Stimulated activated CD4-positive, alpha-beta T cell treated with anti-CD3 and anti-CD28 coated beads, Interleukin-1b, Interleukin-23, amount 100 ng/mL, for 4 hours (primary cell): ENCODE measurements at places on chromosomes 3 and 15.
A peak's percentile ranks its signal among the peaks of the same experiment; 100 is the strongest.

GRCh38 chr3:17013050-17013449, 128.3 kb downstream of the PLCL2 start:
- no peak for DNase-seq

GRCh38 chr3:47664519-47664918, 85.9 kb upstream of the CSPG5 start:
- no peak for DNase-seq

GRCh38 chr15:98957655-98958054, 49.9 kb downstream of the PGPEP1L start:
- DNase-seq: no peak

GRCh38 chr3:142418926-142419592, 28.8 kb downstream of the XRN1 start:
- no peak for DNase-seq

GRCh38 chr3:186084264-186084663, 24.6 kb downstream of the ETV5 start:
- DNase-seq: no peak

DNA sequence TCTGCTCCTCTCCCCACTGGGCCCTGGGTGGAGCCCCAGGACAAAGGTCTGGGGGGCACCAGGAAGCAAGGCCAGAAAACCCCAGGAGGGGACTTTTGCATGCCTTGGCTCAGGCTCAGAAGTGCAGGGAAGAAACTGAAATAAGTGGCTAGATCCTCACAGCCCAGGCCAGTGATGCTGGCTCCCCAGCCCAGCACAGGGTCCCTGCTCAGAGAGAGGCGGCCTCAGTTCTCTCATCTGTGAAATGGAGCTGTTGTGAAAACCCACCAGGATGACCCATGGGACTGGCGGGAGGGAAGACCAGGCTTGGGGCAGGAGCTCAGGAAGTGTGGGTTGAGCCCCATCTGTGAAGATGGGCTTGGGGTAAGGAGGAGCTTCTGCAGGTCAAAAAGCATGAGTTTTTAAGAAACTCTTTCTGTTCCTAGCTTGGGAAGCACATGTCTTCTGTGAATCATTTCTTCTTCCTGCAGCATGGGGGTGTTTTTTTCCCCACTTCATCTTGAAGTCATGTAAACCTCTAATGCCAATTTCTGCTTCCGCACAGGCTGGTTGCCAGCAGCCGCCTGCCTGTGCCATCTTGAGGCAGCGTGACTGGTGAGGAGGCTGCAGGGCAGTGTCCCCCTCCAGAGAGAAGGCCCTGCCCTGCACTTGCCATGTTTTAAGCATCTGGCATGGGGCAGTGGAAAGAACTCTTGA, 118.6 kb downstream of the SMAD6 start:
- no peak for DNase-seq

- DNase-seq: no peak
Measured at GRCh38 chr3:152607179-152607578, 227.8 kb upstream of the P2RY1 start.

DNA sequence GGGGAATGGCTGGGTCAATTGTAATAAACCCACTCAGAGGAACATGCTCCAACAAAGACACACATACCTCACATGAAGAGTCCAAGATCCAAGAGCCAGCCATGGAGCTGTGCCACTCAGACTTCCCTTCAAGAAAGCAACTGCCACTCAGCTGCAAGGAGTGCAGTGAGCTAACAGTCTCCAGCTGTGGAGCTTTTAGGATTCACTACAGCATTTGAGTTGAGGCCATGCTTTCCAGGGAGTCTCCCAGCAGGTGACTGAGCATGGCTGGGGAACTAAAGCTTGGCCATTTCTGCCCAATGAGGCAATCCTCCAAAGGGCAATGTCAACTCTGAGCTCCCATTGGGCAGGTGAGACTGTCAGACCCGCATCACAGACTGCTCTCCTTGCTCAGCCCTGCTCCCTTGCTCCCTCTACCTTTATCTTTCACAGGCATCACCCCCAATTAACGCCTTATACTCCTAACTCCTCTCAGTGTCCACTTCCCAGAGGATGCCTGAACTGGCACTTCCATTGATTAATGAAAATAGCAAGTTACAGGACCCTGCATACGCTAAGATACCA, 165.3 kb upstream of the CTNNB1 start:
- no peak for DNase-seq

GRCh38 chr3:167876620-167877281, 141.2 kb downstream of the SERPINI1 start:
- DNase-seq: no peak

- no peak for DNase-seq
Measured at GRCh38 chr3:8420612-8421011, 81.0 kb upstream of the LMCD1 start.

GRCh38 chr3:24985668-24986067, 442.4 kb upstream of the RARB start:
- DNase-seq: no peak

DNA sequence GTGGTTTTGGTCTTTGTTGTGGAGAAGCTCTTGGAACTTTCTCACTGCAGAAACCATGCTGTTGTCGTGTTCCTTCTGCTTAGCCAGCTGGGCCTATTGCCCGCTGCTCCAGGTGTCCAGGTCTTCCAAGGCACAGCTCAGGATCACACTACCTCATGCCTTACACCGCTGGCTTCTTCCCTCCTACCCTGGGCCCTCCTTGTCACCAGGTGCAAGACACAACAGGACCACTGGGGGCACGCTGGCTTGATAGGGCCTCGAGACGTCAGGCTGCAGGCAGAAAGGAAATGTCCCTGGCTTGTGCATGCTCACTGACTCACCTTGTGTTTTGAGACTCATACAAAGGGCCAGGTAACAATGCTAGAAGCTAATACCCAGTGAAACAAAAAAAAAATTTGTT, 32.3 kb downstream of the PAQR9 start:
- no peak for DNase-seq

DNA sequence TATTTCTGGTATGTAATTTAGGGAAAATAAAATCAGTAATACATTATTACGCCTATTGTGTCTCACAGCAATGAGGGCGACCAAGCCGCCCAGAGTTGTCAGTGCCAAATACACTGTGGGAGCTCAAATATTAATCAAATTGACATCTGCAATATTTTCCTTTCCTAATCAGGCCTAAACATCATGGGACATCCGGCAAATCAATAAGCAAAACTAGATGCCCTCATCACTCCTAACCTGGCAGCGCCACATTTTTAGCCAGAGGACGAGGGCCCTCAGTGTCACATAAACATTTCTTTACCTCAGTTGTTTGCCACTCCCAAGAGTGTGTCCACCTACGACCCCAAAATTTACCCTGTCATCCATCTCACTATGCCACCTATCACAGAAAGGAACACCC, 64.1 kb downstream of the WDR72 start:
- no peak for DNase-seq

DNA sequence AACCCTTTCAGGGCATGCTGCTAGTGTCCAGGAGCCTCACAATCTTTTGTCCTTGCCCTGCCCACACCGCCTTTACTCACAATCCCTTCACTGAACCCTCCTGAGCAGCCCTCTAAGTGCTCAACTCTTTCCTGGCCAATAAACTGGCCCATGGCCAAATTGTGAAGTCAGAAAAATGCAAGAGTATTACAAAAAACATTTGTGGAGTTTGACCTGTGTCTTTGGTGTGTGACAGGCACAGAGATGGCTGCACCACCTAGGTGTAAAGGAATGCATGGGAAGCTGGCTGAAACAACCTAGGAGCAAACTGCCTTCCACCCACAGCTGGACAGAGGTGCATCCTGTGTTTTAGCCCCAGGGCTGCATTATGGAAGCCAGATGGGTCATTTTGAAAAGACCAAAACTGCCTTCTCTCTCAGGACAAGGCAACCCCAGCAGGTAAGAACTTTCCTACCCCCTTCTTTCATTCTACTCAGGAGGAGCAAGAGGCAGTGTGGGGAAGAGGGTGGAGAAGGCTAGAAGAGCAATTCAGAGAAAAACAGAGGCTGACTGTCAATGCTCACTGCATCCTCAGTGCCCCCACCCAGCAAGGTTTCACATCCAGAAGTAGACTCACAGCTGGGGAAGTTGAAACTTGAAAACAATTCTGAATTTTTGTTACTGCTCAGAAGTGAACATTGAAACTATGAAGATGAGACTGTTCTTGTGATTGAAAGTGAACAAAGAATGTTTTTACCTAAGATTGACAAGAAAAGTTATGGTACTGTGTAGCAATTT, 78.6 kb downstream of the TRIM42 start:
- no peak for DNase-seq

DNA sequence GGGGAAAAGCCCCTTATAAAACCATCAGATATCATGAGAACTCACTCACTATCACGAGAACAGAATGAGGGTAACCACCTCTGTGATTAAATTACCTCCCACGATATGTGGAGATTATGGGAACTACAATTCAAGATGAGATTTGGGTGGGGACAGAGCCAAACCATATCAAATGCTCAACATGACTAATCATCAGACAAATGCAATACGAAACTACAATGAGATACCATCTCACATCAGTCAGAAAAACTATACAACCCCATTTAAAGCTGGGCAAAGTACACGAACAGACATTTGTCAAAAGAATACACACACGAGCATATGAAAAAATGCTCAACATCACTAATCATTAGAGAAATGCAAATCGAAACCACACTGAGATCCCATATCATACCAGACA, 67.7 kb downstream of the SCAPER start:
- no peak for DNase-seq

GRCh38 chr3:42224178-42224577, 41.8 kb downstream of the CCK start:
- DNase-seq: no peak

- no peak for DNase-seq
Measured at GRCh38 chr15:85097725-85098124, 116.1 kb downstream of the PDE8A start.

GRCh38 chr3:26960382-26960781, 337.8 kb downstream of the LRRC3B start:
- no peak for DNase-seq

- no peak for DNase-seq
Measured at GRCh38 chr3:15223685-15224572, 17.9 kb downstream of the CAPN7 start.

DNA sequence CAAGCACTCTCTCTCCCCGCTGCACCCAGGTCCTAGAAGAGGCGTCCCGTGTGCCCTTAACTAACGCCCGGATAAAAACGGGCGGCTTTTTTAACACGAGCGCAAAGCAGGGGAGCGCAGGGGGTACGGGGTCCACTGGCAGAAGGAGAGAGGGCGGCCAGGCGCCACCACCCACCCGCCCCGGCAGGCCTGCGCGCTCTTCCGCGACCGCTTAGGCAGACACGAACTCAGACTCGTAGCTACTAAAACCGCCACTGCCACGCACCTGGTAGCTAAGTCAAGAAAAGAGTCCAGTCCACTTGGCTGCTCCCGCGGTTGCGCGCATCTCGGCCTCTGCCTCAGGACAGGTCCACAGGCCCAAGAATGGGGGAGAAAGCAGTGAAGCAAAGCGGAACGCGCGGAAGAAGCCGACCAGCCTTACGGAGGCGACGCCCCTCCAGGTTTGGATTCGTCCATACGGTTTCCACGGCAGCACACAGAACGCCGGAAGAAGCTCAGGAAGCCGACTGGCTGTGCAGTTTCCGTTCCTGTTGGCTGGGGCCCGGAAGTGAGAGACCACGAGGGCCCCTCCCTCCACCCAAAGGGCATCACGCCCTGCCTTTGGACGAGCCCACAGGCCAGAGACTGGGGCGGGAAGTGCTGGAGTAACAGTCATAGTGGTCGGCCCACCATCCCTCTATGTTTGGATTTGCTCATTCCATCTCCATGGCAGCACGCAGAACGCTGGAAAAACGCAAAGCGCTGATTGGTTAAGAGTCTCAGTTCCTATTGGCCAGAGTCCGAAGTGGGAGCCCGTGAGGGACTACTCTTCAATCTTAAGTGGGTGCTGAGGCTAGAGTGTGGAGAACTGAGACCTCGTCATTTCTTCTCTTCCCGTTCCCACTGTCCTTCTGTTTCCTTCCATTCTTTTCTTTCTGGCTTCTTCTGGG, at the start of gene ULK4:
Gene ULK4, minus strand, starts transcription at position 353 of the 929 bp plus-strand sequence. CDS start 7,344 bp downstream, outside the sequence.
- peak; percentile 86 for DNase-seq

DNA sequence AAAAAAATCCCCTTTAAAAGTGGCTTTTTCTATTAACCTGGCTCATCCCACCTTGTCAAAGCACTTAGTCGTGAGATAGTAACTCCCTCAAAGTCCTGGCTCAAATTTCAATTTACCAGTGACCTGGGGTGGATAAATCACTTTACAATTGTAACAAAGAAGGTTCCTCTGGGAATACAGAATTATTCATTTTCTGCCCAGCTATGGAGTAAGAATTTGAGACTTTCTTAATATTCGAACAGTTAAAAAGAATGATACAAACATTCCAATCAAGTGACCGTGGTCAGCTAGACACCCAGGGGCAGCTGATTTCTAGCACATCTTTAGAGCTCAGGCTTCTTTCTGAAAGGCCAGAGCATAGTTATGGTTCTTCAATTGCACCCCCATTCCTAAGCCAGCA, 291.0 kb upstream of the TGFBR2 start:
- DNase-seq: no peak

GRCh38 chr3:16999161-16999560, 114.4 kb downstream of the PLCL2 start:
- DNase-seq: no peak

DNA sequence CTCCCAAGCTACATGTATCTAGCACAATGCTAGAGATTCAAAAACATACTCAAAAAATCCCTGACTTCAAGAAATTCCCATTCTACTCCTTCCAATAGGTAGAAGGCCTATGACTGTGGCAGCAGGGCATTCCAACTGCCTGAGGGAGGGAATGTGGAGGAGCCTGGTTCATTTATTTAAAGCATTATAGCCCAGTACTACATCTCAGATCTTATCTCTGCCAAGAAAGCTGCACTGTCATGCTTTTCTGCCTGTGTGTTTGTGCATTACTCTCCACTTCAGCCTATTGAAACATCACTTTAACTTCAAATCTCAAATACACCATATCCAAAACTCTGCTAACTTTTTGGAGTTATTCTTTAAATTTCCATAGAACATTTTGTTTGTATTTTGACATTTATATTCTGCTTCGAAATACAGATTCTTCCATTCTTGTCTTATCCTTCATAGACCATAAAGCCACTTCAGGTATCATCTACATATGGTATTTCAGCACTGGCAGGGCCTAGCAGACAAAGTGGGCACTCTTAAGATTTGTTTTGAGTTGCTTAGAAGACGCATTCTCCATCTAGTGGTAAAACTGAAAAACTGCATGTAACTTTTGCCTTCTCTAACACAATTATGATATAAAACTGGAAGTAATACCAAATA, 59.1 kb upstream of the NEDD4 start:
- DNase-seq: no peak

DNA sequence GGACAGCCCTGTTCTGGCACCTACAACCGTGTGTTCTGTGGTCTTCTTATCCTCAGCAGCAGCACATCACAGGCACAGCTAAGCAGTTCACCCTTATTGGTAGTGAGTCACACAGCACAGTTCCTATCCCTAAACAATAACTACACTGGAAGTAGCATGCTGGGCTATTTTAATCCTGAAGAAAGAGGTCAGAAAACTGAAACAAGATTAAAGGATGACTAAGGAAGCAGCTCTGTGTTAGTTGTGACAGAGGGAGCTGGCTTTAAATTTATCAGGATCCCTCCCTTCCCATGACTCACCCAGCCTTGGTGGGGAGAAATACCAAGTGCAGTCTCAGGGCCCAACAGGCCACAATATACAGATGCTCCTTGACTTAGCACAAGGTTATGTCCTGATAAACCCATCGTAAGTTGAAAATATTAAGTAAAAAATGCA, 144.3 kb downstream of the ERC2 start:
- DNase-seq: no peak
